Breast epithelium (tissue), 4 donors: ENCODE measurements at places on chromosomes 6 and 20.

DNA sequence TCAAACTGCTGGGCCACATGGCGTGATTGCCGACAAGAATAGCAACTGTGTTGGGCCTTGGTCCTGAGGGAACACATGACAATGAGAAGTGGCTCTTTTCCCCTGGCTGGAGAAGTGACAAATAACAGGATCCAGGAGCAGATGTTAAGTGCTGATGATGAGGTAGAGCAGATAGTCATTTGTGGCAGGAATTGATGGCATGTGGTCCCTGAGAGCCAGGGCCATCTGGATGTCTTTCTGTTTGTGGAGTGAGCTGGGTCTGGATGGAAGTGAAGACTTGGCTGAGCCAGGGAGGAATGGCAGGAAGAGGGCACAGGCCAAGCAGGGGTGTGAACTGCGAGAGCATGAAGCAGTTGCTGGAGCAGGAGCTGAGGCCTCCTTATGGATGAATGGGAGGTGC, 67.8 kb downstream of the SCAND1 start:
- no peak overlapping the region for H3K4me3 ChIP-seq
- H3K4me1 ChIP-seq: no peaks in the 10 kb centered on the region
- peak overlapping the region; percentile 14 for H3K27ac ChIP-seq
- no peaks in the 10 kb centered on the region for H3K36me3 ChIP-seq

- no peak overlapping the region for H3K4me3 ChIP-seq
- no peak overlapping the region for H3K27ac ChIP-seq
- no peak for DNase-seq
- H3K36me3 ChIP-seq: no peaks in the 10 kb centered on the region
- no peaks in the 10 kb centered on the region for H3K27me3 ChIP-seq
These were observed 684.6 kb downstream of the UTRN start for GRCh38 chr6:144969602-144970272.

GRCh38 chr20:52425253-52425652, 233.7 kb upstream of the ZFP64 start:
- H3K36me3 ChIP-seq: no peaks in the 10 kb centered on the region
- H3K4me3 ChIP-seq: no peak overlapping the region
- H3K27me3 ChIP-seq: no peaks in the 10 kb centered on the region
- no peak for DNase-seq
- no peaks in the 10 kb centered on the region for H3K4me1 ChIP-seq
- no peak overlapping the region for H3K27ac ChIP-seq

GRCh38 chr6:154885214-154885613, 109.9 kb upstream of the TIAM2 start:
- no peak for DNase-seq
- H3K36me3 ChIP-seq: no peaks in the 10 kb centered on the region
- no peak overlapping the region for H3K4me3 ChIP-seq

- H3K27ac ChIP-seq: peak overlapping the region; percentile 13
- H3K4me3 ChIP-seq: no peak overlapping the region
- H3K4me1 ChIP-seq: peaks cover 4% of the 10 kb centered on the region
- peak; percentile 66 for DNase-seq
These were observed 68.4 kb downstream of the RREB1 start for GRCh38 chr6:7176208-7176607.

GRCh38 chr6:119934816-119935215, 585.3 kb upstream of the MAN1A1 start:
- H3K27me3 ChIP-seq: no peaks in the 10 kb centered on the region
- H3K36me3 ChIP-seq: peaks cover 5% of the 10 kb centered on the region
- no peak for DNase-seq
- H3K27ac ChIP-seq: no peak overlapping the region
- H3K4me3 ChIP-seq: no peak overlapping the region

DNA sequence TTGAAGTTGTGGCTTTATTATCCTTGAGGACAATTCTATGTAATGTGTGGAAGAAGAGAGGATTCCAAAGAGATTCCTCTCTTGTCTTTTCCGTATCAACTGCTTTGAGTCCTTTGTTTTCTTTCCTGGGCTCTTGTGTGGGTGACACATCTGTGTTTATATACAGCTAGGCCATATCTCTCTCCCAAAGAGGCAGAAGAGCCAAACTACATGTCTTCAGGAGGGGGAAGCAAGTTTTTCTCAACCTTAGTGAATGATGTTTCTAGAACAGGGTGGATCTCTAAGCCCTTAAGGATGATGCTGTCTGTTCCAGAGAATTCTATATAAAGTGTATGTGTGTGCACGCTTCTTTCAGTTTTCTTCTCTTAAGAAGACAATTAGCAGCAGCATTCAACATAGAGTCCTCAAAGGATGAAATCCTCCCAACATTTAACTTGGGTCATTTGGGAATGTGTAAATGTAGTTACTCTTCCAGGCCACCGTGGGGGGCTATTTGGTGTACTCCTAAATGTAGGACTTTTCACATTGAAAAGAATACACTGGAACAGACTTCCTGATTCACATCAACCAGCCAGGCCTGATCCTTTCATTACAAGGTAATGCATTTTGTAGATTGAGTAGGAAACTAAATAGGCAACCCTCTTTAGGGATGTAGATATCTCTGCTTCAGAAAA, 92.8 kb upstream of the EEF1E1 start:
- no peaks in the 10 kb centered on the region for H3K4me1 ChIP-seq
- no peak for DNase-seq

GRCh38 chr20:8242827-8243724, 111.0 kb downstream of the PLCB1 start:
- no peaks in the 10 kb centered on the region for H3K36me3 ChIP-seq
- no peak for DNase-seq
- H3K4me1 ChIP-seq: peaks cover 8% of the 10 kb centered on the region
- H3K27me3 ChIP-seq: no peaks in the 10 kb centered on the region
- H3K4me3 ChIP-seq: no peak overlapping the region

DNA sequence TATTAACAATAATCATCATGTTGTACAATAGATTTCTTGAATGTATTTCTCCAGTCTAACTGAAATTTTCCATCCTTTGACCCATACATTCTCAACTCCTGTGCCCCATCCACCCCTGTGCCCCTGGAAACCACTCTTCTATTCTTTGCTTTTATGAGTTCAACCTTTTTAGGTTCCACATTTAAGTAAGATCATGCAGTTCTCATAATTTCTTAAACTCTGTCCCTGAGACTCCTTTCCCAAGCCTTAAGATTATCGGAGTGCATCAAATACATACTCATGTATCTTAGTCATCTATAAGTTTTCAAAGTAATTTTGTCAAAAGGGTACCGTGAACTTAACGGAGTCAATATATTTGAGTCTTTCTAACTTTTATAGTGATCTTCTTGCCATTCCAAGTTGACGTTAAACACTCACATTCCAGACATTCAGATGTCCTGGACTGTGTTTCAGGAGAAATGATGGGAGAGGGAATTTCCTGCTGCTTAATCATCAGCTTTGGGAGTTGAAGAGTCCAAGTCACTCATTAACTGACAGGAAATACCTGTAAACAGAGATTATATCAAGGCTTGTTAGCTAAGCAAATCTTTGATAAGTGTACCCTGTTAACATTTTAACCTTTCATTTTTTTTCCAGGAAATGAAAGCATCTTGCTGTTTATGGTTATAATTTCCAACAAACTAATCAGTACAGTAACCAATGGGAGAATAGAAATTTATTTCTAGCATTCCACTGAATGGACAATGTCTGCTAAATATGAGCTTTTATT, 73.3 kb downstream of the ADGRG6 start:
- no peak overlapping the region for H3K27ac ChIP-seq
- H3K4me1 ChIP-seq: no peaks in the 10 kb centered on the region
- no peak overlapping the region for H3K4me3 ChIP-seq
- no peak for DNase-seq
- no peaks in the 10 kb centered on the region for H3K27me3 ChIP-seq
- H3K36me3 ChIP-seq: no peaks in the 10 kb centered on the region

DNA sequence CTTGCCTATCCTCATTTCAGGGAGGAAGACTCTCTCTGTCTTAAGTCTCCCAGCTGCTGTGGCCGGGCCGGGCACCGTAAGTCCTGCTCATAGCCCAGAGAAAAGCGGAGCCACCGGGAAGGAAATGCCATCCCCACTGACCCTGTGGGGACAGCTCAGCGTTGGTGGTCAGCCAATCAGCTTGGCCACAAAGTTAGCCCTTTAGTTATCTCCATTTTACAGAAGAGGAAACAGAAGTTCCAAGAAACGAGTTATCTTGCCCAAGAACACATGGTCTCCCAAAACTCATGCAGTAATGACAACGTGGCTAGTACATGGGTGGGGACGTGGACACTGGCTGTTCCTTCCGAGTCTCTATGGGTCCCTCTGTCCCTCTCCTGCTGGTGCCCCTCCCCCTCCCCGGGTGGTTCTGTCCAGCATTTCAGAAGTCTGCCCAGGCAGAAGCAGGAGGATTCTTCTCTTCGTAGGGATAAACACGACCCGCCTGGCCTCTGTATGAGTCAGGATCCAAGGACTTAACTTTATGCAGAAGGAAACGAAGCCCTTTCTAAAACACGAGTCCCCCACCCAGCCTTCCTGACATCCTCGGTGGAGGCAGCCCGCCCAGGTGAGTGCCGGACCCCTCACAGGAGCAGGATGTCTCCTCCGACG, 273.8 kb downstream of the CDH4 start:
- no peaks in the 10 kb centered on the region for H3K4me1 ChIP-seq
- DNase-seq: no peak
- H3K36me3 ChIP-seq: no peaks in the 10 kb centered on the region
- H3K4me3 ChIP-seq: no peak overlapping the region
- H3K27ac ChIP-seq: no peak overlapping the region
- no peaks in the 10 kb centered on the region for H3K27me3 ChIP-seq

DNA sequence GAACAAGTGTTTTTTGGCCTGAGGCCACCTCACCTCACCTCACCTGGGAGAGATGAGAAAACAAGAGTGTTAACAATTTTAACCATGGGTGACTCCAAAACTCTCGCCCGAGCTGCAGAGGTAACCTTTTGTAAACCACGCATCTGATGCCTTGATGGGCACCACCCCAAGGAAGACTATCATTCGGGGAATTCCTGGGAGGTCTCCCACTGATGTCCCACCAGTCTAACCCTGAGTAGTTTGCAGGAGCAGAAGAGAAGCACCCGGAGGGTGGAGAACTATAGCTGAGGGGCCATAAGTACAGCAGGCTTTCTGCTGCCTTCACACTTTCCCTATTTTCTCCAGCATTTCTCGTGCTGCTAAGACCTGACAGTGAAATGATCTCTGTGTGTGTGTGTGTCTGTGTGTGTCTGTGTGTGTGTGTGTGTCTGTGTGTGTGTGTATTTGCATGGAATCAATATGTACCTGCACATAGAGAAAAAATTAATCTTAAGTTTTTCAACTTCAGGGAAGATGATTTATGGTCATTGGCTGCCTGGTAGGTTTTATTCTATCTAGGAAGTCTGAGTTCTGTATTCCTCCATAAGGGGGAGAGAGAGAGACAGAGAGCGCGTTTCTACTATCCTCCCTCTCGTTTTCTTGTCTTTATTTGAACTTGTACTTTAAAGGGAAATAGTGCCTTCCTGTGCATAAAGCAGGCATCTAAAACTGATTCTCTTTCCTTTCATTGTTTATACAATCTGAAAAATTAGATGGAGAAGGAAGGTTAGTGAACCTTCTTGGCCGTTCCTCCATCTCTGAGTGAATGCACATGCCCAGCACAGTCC, 75.8 kb downstream of the CAP2 start:
- DNase-seq: no peak
- no peaks in the 10 kb centered on the region for H3K27me3 ChIP-seq
- no peaks in the 10 kb centered on the region for H3K36me3 ChIP-seq
- no peaks in the 10 kb centered on the region for H3K4me1 ChIP-seq

DNA sequence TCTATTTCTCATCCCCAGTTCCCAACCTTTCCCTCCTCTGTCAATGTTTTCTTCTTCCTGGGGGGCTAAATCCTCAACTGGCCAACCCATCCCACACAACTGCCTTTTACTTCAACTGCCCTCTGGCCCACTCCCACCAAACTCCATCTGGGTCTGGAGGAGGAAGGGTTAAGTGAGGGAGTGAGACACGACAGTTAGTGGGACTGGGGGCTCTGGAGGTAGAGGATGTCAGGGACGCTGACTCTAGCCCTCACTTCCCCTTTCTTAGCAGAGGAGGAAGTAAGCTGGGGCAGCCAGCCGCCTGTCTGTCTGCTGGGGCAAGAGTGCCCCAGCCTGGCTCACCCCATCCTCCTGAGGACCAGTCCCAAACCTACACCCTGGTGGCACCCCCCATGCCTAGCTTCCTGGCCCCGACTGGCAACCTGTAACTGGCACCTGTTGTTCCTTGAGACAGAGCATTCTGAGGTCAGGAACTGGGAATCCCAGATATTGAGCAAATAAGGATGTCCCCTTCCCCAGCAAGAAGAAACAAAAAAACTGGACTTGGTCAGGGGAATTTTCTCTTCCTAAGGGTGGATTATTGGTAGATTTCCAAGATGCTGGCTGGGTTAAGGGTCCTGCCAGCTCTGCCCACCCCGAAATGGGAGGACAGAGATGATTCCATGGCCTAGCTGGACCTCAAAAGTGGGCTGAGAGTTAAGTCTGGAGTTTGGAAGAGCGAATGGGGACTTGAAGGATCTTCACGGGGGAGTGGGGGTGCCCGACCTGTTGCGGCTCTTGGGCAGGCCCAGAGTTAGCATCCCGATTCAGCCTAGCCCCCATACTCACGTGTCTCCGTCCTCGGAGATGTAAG, 971 bp downstream of the NFKBIE start:
- H3K4me1 ChIP-seq: peaks cover 20% of the 10 kb centered on the region
- H3K27me3 ChIP-seq: no peaks in the 10 kb centered on the region
- DNase-seq: no peak
- peak overlapping the region; percentile 77 for H3K4me3 ChIP-seq
- no peaks in the 10 kb centered on the region for H3K36me3 ChIP-seq

- no peaks in the 10 kb centered on the region for H3K36me3 ChIP-seq
- no peaks in the 10 kb centered on the region for H3K27me3 ChIP-seq
- peaks cover 15% of the 10 kb centered on the region for H3K4me1 ChIP-seq
- no peak overlapping the region for H3K4me3 ChIP-seq
These were observed 103.8 kb downstream of the CEBPB start for GRCh38 chr20:50294164-50295088.

DNA sequence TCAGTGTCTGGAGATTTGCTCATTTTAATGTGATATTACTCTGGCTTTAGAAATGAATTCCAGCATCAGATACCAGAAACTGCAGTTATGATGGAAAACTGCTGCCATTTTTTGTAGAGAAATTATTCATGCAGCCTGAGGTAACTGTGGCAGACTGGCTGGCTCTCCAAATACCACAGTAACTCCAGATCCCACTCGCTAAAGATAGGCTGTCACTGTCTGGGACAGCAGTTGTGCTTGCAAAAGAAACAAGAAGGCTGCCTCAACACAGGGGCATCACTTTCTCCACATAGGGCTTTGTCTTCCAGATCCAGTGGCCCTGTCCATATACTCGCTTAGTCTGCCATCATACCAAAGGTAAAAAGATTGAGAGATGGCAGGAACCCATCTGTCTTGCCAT, 52.7 kb downstream of the FAM184A start:
- DNase-seq: no peak
- no peaks in the 10 kb centered on the region for H3K27me3 ChIP-seq
- no peaks in the 10 kb centered on the region for H3K36me3 ChIP-seq
- H3K27ac ChIP-seq: no peak overlapping the region
- no peak overlapping the region for H3K4me3 ChIP-seq
- no peaks in the 10 kb centered on the region for H3K4me1 ChIP-seq
